SK-N-SH (cell line): ENCODE measurements at places on chromosomes 3 and 15. TPM values are rescaled to one million over a fixed set of nuclear protein-coding genes. Genes with fewer than 3 reads are reported as not detected.

Gene ASB14
- not detected in 2 replicates for polyA plus RNA-seq

Gene STRIT1
- polyA plus RNA-seq = not detected in 2 replicates

Gene CCDC54
- polyA plus RNA-seq = not detected in 2 replicates

Gene IMPG2
- polyA plus RNA-seq = 0.03 and 0.10 TPM in 2 replicates

Gene RNU6-1
- polyA plus RNA-seq = not detected in 2 replicates

Gene PLIN1
- 0.08 TPM in 2 replicates for polyA plus RNA-seq

Gene ACSBG1
- under 0.01 and 0.02 TPM in 2 replicates for polyA plus RNA-seq

Gene AADACL2
- not detected in 2 replicates for polyA plus RNA-seq

Gene MYO5C
- polyA plus RNA-seq = 0.99 and 1.1 TPM in 2 replicates

Gene ZNF620
- 2.0 and 2.5 TPM in 2 replicates for polyA plus RNA-seq

Gene RARRES1
- polyA plus RNA-seq = 0.11 and 0.15 TPM in 2 replicates

Gene MST1R
- 0.23 and 0.36 TPM in 2 replicates for polyA plus RNA-seq

Gene CMTM8
- polyA plus RNA-seq = 7.9 and 9.7 TPM in 2 replicates

Gene NDN
- polyA plus RNA-seq = 23.3 and 31.6 TPM in 2 replicates

Gene SAMD7
- not detected in 2 replicates for polyA plus RNA-seq

Gene ANKDD1A
- 7.2 and 8.6 TPM in 2 replicates for polyA plus RNA-seq

Gene TLR9
- 0.12 TPM in 1 of 2 replicates, not detected in the other for polyA plus RNA-seq

Gene IL1RAP
- polyA plus RNA-seq = 7.6 and 10.8 TPM in 2 replicates

Gene FILIP1L
- polyA plus RNA-seq = 26.8 and 35.9 TPM in 2 replicates
